Transverse colon (tissue), 4 donors: ENCODE measurements at places on chromosomes 6 and 20. TPM values are rescaled to one million over a fixed set of nuclear protein-coding genes. Genes with fewer than 3 reads are reported as not detected.

DNA sequence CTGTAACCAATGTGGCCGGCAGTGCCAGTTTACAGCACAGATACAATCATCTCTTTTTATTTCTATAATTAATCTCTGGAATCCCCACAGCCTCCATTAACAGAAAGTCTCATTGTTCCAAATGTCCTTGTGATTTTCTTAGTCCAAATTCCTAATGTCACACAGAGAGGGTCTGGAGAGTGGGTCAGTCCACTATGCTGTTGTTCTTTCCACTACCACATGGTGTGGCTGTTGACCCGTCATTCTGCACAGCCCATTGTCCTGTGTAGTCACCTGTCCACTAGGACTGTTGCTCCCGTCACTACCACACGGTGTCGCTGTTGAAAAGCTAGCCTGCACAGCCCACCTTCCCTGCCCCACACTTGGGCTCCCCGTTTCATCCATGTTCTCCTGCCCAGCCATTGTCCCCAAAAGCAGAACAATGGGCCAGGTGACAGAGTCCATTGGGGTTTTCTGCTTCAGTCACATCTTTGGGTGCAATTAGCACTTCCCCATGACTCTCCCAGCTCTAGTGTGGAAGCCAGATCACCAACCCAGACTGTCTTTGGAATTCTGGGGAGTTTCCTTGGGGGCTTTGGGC lies 8.6 kb upstream of the LBP start:
- no peak for DNase-seq

SNAP91 gene
- not detected for total RNA-seq

IL17A gene
- not detected for total RNA-seq

DNA sequence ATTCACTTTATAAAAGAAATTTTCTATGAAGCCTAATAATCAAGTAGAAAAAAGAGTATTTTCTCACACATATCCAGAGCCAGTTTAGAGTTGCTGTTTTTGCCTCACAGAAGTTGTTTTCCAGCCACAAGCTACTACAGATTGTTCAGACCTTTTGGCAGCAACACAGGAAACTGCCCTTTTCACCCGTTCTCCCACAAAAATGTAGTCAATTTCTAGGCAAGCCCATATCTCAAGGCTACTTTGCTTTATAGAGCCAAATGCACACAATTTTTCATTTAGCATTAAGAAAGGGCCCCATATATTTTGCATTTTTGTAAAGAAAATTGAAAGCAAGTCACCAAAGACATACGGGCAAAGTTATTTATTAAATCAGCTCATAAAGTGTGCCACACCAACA lies 49.5 kb downstream of the EPB41L2 start:
- DNase-seq = no peak

SOX18 gene
- 14.2 TPM for total RNA-seq

DNA sequence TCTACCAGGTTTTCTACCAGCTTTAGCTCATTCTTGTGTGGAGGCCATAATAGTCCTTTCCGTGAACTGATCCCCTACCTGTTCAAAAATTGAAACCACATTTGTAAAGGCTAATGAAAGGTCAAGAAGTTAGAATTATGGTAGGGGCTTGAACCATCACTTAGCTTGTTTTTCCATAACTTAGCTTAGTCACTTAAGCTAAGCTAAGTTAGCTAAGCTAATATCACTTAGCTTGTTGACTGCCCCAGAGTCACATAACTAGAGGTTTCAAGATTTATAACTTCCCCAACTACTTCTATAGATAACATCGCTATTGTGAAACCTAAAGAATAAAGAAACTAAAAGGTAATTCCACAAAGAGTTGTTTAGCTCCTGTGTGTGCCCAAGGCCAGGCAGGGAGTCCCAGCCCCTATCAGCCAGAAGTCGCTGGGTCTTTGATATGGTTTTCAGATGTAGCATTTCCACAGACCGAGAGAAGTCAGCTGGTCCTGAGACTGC lies 131.8 kb downstream of the VEGFA start:
- DNase-seq = no peak

SLC16A10 gene
- total RNA-seq = 3.2 TPM

GRCh38 chr20:3171391-3172125 lies 1.8 kb downstream of the LZTS3 start:
- DNase-seq = no peak

GRCh38 chr6:156694679-156695078 lies 82.5 kb upstream of the ARID1B start:
- DNase-seq = no peak

LPA gene
- 0.48 TPM for total RNA-seq

ASCC3 gene
- 39.9 TPM for total RNA-seq

PRKN gene
- 8.6 TPM for total RNA-seq

DNA sequence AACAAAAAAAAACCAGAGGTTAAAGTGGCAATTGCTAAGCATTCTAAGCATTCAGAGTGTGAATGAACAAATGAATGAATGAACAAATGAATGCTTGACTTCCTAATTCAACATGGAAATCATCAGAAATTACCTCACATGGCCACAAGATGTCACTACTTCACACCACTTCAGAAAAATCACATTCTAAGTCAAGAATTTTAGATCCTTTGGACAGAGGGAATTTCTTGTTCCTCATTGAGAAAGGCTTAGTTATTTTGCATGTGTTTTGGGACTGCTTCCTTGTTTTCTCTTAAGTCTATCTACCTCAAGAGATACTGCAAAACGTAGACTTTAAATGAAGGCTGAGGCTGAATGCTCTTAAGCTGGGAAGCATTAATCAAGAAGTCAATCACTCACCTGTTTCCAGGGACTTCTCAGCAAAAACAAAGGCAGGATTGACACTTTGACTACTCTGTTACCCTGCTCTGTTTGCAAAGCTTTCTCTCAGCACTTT lies 120.2 kb downstream of the MBOAT1 start:
- no peak for DNase-seq

- DNase-seq = no peak
These were observed 4.8 kb downstream of the NOP56 start for GRCh38 chr20:2657241-2657640.

- DNase-seq = no peak
These were observed 453 bp downstream of the CEP57L1 start for GRCh38 chr6:109095835-109096084.

DNA sequence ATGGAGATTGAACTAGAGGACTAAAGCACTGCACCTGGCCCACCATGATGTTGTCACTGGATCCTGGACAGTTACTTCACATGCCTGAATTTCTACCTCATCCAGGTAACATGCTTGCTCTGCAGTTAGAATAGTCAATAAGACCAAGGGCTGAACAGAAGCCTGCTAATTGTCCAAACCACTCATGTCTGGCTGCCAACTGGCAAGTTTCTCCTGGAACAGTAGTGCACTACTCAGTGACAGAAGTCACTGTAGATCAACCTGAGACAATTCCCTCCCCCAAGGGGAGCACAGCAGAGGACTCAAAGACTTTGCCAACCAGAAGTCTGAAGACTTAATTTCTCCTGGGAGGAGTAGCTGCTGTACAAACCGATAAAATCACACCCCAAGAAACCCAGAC lies 454.6 kb upstream of the MARCKS start:
- DNase-seq = no peak

- peak; percentile 3 for DNase-seq
These were observed 9.2 kb downstream of the PYGB start for GRCh38 chr20:25257130-25257529.

DNA sequence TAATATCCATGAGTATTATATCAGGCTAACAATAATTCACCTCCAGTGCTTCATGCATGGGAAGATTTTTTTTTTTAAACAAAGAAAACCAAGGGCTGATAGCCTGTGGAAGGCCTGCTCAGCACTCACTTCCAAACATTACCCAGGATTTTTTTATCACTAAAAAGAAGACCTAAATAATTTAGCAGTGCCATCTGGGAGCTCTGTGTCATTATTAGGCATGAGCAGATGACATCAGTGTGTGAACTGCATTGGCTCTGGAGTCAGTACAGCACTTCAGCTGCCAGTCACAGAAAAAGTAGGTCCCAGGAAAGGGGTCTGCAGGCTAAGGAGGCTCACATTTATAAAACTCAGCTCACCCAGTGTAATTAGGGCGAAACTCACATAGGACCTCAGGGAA lies 94.8 kb downstream of the COL21A1 start:
- DNase-seq = no peak

- no peak for DNase-seq
These were observed 7.9 kb downstream of the MDFI start for GRCh38 chr6:41646026-41646795.

CENPB gene
- total RNA-seq = 83.1 TPM

PRL gene
- total RNA-seq = not detected

DNA sequence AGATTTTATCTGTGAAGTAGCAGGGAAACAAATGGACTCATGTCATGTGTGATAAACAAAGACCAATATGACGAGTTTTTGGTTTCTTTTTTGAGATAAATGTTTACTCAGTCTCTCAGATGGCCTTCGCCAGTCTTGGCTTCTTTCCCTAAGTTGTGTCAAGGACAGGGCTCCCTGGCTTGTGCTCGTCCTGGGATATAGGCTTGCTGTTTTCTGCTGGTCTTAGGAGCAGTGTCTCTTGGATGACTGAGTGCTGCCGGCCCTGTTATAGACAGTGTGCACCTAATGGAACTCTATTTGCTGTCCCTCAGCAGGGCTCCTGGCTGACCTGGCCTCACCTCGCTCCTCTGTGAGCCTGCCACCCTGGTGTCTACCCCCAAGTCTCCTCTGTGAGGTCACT lies 324.1 kb upstream of the SYNCRIP start:
- no peak for DNase-seq

DNA sequence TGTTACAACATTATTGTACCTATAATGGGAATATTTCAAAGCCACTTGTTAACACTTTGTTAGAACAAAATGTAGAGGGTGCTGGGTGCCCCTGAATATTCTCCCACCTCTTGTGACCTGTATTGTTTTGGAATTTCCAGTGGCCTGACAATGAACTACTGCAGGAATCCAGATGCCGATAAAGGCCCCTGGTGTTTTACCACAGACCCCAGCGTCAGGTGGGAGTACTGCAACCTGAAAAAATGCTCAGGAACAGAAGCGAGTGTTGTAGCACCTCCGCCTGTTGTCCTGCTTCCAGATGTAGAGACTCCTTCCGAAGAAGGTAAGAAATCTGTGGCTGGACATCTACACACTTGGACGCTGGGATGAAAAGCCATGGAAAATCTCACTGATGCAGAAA lies 28.9 kb downstream of the PLG start:
- no peak for DNase-seq

DNA sequence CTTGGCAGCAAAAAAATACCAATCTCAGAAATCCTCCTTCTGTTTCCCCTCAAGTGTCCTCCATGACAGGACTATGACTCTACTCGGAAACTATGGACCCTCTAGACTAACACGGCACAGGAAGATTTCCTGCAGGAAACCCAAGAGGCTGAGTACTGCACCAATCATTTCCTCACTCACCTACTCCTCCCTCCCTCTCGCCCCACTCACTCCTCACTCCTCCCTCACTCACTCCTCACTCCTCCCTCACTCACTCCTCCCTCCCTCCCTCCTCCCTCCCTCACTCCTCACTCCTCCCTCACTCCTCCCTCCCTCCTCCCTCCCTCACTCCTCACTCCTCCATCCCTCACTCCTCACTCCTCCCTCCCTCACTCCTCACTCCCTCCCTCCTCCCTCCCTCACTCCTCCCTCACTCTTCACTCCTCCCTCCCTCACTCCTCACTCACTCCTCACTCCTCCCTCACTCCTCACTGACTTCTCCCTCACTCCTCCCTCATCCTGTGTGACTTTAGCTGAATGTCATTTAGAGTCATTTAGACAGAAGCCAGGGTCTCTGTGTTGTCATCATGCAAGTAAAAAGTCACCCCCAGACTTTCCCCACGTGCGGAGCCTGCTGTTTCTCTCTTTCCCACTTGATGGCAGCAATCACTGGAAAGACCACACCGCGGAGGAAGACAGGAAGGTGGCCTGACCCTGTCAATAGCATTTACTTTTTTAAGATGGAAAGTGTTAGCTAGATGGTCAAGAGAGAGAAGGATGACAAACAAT lies 226.8 kb upstream of the PDE10A start:
- DNase-seq = peak; percentile 19

DNA sequence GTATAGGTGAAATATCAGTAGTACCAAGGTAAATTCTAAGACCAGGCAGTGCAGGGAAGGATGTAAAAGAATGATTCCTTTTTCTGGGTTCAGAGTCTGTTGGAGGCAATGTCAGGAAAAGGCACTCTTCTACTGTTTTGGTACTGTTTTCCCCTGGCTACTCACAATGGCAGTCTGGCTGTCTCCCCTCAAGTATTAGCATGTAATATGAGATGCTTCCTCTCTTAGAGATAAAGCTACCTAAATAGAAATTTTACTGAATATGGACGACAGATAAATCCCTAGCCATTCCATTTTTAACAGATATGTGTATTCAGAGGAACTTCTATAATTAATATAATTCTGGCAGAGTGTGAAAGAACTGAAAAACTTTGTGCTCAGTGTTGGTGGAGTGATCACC lies 3.5 kb downstream of the RNF8 start:
- DNase-seq = no peak
